ENCODE measurements at places on chromosomes 12 and 14.

GRCh38 chr12:131592972-131593371 lies 117.9 kb upstream of the SFSWAP start:
- DNase-seq, result no peak

GRCh38 chr14:104140213-104140462 lies 1.8 kb downstream of the KIF26A start:
- DNase-seq, result no peak

- DNase-seq, result no peak
These were observed 425.2 kb downstream of the EGLN3 start for GRCh38 chr14:33525626-33526025.

GRCh38 chr14:73684627-73685026 lies 29.6 kb downstream of the PNMA1 start:
- DNase-seq, result no peak

- no peak for DNase-seq
These were observed 26.5 kb upstream of the TTC7B start for GRCh38 chr14:90842726-90843125.

DNA sequence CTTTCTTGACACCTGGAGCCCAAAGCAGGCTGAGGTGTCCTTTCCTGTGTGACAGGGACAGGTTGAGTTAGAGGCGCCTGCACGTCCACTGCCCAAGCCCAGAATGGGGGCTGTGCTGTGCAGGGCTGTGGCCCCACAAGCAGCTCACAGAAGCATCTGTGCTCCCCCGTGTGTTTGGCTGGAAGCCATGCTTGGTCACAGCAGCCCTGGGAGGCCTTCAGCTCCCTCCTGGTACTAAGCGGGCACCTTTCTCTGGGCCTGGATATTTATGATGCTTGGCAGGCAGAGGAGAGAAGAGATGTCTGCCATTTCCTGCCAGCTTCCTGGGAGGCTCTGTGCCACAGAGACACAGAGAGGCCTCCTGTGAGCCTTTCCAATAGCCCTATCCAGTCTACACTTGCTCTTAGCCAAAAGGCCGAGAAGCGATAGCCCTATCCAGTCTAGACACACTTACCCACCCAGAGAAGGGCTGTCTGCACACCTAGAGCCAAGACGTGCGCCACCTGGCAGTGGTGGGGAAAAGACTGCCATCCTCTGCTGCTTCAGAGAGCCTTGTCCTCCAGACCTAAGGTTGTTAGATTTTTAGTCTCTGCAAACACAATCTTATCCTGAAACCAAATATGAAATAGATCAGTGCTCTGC lies 117.4 kb downstream of the GCH1 start:
- DNase-seq, result no peak

- no peak for DNase-seq
These were observed 28.9 kb downstream of the SLC25A21 start for GRCh38 chr14:37143475-37143874.

- no peak for DNase-seq
These were observed 176.1 kb upstream of the SLC38A2 start for GRCh38 chr12:46548605-46549071.

DNA sequence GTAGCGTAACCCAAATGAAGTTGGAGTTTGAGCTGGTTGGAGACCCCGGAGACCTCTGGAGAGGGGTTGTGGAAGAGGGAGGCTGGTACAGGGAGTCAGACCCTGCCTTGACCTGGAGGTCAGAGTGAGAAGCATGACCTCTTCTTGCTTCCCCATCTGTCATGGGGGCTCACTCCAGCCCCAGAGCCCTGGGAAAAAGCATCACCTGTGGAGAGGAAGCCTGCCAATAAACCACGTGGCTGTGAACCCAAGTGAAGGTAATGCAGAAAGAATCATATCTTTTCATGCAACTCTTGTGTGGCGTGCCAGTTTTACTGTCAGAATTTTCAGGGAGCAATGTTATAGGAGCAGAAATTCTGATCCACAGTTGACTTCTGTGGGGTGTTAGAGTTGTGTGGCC lies 178.5 kb upstream of the PRICKLE1 start:
- no peak for DNase-seq

GRCh38 chr12:77315407-77315806 lies 250.0 kb upstream of the E2F7 start:
- no peak for DNase-seq
